Activated T-helper 17 cell treated with anti-CD3 and anti-CD28 coated beads, Interleukin-2, amount 50 U/mL, for 72 hours (primary cell): ENCODE measurements at places on chromosomes 7 and 10.

DNA sequence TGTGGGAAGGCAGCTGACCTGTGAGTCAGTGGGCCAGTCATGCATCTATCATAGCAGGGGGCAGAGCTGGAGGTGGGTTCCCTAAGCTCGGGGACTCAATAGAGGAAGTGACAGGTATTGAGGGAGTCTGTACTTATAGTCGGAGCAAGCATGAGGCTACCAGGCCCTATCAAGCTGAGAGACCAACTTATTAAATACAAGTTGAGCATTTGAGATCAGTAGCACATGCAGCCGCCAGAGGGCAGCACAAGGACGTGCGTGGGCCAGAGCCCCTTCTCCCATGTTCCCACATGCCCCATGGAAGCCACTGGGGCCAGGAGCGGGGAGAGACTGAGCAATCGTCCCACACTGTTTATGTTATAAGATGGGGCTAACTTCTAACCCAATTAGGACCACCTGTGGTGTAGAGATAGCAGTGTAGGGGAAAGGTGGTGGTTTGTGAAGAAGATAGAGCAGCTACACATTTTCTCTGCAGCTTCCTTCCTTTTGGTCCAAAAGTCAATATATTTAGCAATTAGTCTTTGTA lies 13.0 kb upstream of the STK31 start:
- peak; percentile 52 for ATAC-seq

- ATAC-seq: no peak
Observed at GRCh38 chr7:142407939-142408570, 150.2 kb upstream of the PRSS58 start.

- ATAC-seq: no peak
Observed at GRCh38 chr7:133452577-133452976, 199.7 kb downstream of the EXOC4 start.

GRCh38 chr7:150631084-150631826 lies 930 bp downstream of the GIMAP6 start:
- ATAC-seq: peak; percentile 70

GRCh38 chr7:132347858-132348257 lies 228.4 kb downstream of the PLXNA4 start:
- ATAC-seq: no peak

DNA sequence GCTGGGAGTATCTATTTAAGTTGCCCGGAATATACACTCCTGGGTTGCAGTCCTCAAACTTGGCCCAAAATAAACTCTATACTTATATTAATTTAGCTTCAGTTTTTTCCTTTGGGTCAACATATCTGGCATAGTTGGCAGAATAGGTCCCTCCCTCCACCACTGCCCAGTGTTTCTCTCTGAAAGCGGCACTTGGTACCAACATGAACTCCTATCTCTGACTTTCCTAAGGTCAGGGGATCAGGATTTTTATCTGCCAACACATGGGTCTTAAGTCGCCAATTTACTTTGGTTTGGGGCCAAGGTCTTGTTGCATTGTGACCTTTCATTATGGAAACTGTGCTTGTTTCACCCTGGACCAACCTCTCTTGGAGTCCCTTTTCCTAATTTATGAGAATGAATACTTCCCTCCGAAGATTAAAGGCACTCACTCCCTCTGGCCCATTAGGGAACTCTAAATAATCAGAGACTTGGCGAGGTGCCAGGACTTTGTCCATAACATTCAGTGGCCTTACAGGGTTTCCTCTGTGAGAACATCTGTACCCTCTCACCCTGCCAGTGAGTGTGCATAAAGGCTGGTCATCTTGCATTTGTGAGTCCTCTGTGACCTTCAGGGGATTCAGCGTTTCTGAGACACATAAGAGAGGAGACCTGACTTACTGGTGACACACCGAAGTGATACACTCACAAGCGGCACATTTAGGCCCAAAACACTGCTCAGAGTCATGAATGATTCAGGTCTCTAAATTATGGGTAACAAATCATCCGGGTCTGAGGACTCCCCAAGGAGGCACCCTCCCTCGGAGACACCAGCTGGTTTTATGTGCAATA lies 19.7 kb upstream of the FKBP9 start:
- ATAC-seq: peak; percentile 17

DNA sequence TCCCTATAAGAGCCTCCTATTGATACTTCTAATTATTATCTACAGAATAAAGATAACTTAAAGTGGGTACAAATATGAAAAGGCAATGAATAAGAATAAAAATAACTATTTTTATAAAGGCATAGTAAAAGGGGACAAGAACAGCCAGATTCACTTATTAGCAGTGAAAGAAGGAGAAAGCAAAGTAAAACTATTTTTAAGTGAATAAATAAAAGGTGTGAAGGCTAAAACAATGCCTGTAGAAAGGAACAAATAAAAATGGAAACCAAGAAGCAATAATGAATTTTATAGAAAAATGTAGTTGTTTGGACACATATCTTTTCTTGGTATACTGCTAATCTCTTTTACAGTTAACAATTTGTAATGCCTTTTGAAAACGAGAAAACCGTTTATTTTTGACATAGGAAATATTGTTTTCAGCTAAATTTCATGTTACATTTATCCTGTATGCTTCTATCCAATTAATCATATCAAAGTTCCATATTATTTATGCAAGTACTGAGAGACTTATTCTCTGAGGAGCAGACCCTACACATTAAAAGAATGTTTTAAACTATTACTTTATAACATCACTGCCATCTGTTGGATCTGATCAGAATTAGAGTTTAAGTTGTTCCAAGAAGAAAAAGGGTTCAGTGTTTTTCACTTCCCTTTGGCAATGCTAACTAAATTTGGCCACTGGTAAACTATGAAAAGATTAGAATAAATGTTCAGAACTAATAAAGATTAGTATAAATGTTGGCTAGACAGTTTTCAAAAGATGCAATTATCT lies 59.1 kb downstream of the ARMC3 start:
- ATAC-seq: no peak

- ATAC-seq: no peak
Observed at GRCh38 chr10:5195727-5196374, 786 bp upstream of the AKR1C4 start.
